Thoracic aorta (tissue), 2 donors: ENCODE measurements at places on chromosomes 11 and 22.
A peak's percentile ranks its signal among the peaks of the same experiment; 100 is the strongest.

GRCh38 chr11:135075740-135076139, 663.7 kb upstream of the B3GAT1 start:
- peak; percentile 28 for DNase-seq

GRCh38 chr11:13850231-13851005, 112.1 kb upstream of the SPON1 start:
- DNase-seq = no peak

- DNase-seq = no peak
Measured at GRCh38 chr11:72446929-72447769, 12.8 kb upstream of the CLPB start.

DNA sequence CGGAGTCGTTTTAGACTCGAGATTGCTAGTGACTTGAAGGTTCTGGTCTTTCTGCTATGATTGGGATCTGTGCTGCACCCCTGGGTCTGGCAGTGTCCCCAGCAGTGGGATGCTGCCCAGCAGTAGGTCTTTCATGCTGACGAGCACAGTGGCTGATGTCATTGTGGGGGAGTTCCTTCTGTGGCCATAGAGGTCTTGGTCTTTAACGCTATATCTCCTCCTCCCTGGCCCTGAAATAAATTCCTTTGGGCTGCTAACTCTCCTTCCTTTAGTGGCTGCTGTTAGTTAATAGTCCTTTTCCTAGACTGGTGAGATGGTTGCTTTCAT, 136.3 kb downstream of the TEAD1 start:
- no peak for DNase-seq

DNA sequence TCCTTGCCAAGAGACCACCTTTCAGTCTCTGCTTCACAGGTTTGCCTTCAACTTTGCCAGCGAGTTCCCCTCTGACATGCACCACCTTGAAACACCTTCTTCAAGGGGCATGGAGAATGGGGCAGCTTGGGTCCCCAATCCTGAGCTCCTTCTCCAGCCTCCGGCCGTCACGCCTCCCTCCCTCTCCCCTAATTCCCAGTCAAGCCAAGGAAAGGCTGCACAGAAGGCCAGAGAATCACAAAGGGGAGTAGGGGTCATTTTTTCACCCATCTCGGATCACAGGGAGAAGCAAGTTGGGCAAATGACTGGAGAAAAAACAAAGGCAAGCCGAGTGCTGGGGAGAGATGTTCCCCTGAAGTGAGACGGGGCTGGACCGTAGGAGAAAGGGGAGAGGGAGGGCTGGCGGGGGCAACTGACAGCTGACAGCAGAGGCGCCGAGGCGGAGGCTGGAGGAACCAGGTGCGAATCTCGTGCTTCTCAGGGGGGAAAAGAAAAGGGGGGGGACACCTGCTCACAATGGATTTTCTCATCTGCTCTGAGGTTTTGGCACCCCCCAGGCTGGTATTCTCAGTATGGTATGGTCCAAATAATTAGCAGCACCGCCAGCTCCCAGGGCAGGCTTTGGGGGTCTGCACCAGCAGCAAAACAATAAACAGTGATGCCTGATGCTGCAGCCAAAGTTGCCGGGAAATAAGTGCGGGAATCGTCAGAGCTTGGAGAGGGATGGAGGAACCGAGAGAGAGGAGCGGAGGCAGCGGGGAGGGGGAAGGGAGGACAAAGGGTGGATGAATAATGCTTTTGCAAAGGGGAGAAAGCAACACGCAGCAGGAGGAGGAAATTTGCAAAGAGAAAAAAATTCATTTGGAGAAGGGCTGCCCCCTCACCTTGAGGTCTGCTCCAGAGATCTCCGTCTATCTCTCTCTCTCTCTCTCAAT, 644 bp downstream of the YPEL4 start:
- DNase-seq = no peak
